Lower lobe of right lung (tissue), 2 donors: ENCODE measurements at places on chromosomes 11 and 22.

- no peak for DNase-seq
Observed at GRCh38 chr22:37378642-37379058, 48.6 kb downstream of the ELFN2 start.

DNA sequence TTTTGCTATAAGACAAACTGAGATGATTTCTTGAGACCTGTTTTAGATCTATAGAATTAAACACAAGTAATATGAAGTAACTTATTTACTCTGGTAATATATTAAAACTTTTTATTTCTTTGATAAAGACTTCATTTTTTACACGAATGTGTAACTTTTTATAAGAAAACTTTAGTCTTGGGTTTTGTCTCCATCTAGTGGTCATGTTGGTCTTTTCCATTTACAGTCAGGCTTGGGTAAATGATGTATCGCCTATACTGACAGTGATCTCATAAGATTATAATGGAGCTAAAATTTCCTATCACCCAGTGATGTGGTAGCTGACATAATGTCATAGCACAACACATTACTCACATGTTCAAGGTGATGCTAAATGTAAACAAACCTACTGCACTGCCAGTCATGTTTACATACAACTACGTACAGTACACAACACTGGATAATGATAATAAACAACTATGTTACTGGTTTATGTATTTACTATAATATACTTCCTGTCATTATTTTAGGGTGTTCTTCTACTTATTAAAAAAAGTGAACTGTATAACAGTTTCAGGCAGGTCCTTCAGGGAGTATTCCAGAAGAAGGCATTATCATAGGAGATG lies 7.5 kb upstream of the C11orf97 start:
- DNase-seq = no peak

- DNase-seq = peak; percentile 55
Observed at GRCh38 chr11:118436639-118437207, 431 bp downstream of the KMT2A start.

DNA sequence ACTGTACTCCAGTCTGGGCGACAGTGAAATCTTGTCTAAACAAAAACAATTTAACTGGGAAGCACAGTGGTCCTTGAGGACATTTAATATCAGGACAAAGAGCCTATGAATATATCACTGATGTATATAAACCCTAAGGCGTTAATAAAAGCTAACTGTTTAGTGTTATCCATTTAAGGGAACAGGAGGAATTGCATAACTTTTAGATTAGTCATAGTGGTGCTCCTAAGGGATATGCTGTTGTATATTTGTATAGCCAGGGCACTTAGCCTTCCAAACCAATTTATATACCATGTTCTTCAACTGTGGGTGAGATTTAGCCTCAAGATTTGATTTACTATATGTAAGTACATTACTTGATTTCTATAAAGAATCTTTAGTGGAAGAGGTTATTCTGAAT lies 3.0 kb upstream of the CHEK1 start:
- no peak for DNase-seq

DNA sequence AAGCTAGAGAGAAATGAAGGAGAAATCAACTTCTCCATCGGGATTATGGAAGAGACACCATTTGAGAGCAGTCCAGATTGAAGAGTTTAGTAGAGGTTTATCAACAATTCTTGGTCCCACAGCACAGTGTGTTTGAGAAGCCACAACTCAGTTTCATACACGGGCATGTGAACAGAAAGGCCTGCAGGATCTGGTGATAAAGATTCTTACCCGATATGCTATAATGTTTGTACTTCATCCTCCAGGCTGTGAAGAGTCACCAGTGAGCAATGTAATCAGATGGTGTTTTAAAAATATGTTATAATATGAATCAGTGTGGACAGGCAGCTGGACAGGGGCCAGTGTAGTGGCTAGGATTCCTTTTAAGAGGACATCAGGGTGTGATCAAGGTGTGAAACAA lies 29.7 kb upstream of the VWA5A start:
- no peak for DNase-seq

- DNase-seq = no peak
Observed at GRCh38 chr22:26616650-26617049, 1.2 kb downstream of the CRYBB1 start.

DNA sequence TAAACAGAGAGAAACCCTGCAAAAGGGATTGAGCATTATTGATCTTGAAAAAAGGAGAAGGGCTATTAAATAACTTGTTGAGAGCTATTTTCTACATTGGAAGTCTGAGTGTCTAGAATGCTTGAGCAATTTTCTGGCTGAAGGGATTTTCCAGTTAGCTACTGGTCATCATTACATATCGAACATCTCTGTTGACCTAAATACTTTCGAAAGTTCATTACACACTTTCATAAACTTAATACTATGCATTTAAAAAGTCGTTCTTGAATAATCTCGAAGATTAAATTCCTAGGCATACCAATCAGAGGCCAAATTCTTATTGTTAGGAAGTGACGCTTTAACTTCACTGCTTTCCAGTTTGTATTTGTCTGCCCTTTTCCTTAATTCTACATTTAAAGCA lies 13.7 kb downstream of the ETS1 start:
- DNase-seq = no peak

- DNase-seq = peak; percentile 4
Observed at GRCh38 chr22:43402128-43402527, 9.7 kb upstream of the MPPED1 start.

DNA sequence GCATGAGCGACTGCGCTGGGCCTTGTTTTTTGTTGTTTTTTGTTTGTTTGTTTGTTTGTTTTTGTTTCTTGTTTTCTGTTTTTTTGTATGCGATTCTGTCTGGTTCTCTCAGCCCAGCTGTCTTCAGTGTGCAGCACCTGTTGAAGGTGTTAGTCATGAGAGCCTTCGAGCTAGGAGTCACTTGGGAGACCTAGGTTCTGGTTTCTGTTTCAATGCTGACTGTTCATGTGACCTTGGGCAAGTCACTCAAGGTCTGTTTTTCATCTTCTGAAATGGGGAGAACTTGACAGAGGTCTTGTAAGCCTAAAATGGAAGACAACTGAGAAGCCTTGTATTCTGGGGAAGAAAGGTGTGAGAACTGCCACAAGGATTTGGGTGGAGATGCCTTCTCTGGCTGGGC lies 1.8 kb downstream of the DCPS start:
- DNase-seq = no peak

GRCh38 chr11:32099516-32099915 lies 8.6 kb downstream of the RCN1 start:
- no peak for DNase-seq
